ENCODE measurements at places on chromosomes 7 and 10.

GRCh38 chr7:159104188-159104920, 40.3 kb downstream of the VIPR2 start:
- no peak for DNase-seq

- DNase-seq: peak; percentile 92
These were observed 38.3 kb downstream of the NT5C3A start for GRCh38 chr7:33024189-33024757.

- DNase-seq: no peak
These were observed 101.2 kb downstream of the GRB10 start for GRCh38 chr7:50681432-50682045.

- DNase-seq: peak; percentile 53
These were observed 335.6 kb upstream of the HGF start for GRCh38 chr7:82105463-82105862.

- DNase-seq: no peak
These were observed 900 bp downstream of the CDHR1 start for GRCh38 chr10:84195044-84195830.

GRCh38 chr10:126080879-126081411, 184.6 kb downstream of the FANK1 start:
- peak; percentile 60 for DNase-seq

GRCh38 chr7:156811706-156812105, 81.3 kb downstream of the LMBR1 start:
- no peak for DNase-seq

DNA sequence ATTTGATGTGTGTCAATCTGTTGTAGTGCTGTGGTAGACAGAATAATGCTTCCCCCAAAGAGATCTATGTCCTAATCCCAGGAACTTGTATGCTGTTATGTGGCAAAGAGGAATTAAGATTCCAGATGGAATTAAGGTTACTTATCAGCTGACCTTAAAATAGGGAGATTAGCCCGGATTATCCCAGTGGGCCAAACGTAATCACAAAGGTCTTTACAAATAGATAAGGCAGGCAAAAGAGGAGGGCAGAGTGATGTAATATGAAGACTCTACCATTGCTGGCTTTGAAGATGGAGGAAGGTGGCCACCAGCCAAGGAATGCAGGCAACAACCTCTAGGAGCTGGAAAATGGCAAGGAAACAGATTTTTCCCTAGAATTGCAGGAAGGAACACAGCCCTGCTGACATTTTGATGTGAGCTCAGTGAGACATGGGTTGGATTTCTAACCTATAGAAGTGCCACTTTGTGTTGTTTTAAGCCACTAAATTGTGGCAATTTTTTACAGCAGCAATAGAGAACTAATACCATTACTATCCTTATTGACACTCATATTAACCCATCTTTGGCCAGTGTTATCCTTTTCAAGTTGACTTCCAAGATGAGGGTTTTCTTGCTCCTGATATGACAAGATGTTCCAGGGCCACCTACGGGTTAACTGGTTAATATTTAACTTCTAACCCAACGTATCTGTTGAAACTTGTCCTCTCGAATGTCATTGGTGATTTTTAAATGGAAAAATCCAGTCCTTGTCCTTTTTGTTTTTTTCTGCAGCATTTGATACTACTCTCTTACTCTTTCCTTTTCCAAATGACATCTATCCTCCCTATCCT, 29.3 kb downstream of the CYCS start:
- no peak for DNase-seq

- DNase-seq: peak; percentile 91
These were observed 13.0 kb upstream of the AKR1E2 start for GRCh38 chr10:4813023-4813422.

- no peak for DNase-seq
These were observed 2.5 kb downstream of the RASSF4 start for GRCh38 chr10:44961931-44962750.

DNA sequence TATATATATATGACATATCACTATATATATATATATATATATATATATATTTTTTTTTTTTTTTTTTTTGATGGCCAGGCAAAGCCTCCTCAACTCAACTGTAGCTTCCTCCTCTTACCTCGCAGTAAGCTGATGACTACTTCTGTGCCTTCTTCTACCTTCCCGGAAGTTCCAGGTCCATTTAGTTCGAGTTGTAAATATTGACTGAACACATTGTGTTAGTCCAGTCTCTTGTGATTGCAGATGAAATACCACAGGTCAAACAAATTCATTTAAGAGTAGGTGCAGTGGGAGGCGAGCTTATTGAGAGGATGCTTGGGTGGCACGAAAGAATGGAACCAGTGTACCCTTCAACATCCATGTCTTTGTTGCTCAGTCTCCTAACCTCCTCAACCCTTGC, 144.6 kb downstream of the ST7 start:
- DNase-seq: no peak

- no peak for DNase-seq
These were observed 58.0 kb downstream of the CREB5 start for GRCh38 chr7:28470344-28470743.

DNA sequence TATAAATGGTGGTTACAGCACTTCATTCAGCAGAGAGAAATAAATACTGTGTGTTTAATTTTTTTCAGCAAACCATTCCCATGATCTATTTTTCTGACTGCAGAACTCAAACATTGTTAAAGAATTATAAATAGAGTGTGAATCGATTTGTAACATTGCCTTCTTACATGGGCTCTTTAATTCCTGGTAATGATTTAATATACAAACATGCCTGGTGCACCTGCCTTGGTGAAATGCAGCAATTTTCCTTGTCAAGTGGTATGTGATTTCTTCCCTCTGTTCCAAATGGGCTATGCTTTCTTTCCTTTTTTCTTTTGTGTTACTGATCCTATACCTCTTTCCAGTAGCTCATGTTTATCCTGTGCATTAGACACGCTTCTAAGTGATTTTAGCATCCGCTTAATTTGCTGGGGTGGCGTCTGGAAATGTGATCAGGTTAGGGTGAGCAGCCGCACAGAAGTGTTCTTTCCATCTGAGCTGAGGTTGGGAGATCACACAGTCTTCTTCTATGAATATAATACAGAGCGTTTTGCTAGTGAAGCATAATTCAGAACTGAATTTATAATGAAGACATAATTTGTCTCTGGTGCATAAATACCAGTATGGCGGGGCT, 94.3 kb upstream of the ITGB1 start:
- no peak for DNase-seq

DNA sequence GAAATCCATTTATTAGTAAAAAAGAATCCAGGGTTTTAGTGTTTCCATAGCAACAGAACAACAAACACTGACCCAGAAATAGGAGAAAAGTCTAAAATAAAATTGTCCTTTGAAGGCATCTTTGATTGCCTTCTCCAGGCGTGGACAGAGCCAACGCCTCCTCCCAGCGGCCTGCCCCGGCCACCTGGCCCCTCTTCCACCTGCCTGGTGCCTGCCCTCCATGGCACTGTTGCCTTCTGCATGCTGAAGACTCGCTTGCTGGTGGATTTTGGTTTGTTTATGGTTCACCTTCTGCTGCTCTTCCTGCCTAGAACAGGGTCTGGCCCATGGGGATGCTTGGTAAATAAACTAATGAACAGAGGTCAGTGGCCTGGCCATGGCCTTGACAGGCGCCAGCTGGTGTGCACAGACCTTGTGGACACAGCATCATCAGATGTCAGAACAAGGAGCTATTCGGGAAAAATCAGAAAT, 107.4 kb downstream of the DYNC2I1 start:
- peak; percentile 14 for DNase-seq

- DNase-seq: no peak
These were observed 95.1 kb upstream of the SAMD8 start for GRCh38 chr10:75016325-75016724.

- DNase-seq: no peak
These were observed 211.1 kb downstream of the GALNT17 start for GRCh38 chr7:71343039-71343438.

DNA sequence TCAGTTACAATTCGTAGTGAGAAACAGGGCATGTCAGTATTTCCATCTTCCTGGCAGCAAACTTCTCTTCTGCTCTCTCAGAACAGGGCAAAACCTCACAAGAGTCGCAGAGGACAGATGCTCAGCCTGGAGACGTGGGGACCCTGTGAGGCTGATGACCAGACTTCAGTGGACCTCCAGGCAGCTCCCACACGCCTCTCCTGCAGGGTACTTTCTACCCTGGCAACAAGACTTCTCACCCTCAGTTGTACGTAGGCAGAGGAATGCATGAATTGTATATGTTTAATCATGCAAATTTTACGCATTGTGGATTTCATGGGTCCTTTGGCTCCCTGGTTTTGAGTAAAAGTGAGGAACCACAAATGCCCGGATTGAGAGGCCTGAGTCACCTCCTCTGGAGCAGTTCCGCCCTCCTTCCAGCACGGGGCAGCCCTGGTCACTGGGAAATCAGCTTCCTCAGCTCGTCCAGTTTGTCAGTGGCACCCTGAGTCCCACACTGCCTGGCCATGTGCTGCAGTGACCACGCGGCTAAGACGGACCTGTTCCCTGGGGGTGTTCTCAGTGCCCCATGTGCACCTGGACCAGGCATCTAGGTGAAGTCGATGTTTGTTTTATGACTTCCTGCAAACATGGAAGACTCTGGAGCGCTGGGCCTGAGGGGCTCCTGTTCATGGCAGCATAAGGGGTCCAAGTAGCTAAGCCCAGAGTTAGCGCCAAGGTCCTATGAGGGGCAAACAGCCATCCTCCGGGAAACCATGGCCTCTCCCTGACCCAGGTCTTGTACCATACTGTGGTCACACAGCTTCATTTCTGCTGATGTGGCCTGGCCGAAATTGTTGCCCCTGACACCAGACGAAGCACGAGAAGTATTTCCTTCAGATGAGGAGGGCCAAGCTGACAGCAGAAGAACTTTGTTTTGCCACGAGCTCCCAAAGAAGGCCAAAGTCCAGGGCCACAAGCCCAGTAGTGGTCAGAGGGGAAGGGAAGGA, 165.1 kb downstream of the TNS3 start:
- DNase-seq: no peak

GRCh38 chr7:157682946-157683746, 346.3 kb downstream of the DNAJB6 start:
- DNase-seq: no peak

DNA sequence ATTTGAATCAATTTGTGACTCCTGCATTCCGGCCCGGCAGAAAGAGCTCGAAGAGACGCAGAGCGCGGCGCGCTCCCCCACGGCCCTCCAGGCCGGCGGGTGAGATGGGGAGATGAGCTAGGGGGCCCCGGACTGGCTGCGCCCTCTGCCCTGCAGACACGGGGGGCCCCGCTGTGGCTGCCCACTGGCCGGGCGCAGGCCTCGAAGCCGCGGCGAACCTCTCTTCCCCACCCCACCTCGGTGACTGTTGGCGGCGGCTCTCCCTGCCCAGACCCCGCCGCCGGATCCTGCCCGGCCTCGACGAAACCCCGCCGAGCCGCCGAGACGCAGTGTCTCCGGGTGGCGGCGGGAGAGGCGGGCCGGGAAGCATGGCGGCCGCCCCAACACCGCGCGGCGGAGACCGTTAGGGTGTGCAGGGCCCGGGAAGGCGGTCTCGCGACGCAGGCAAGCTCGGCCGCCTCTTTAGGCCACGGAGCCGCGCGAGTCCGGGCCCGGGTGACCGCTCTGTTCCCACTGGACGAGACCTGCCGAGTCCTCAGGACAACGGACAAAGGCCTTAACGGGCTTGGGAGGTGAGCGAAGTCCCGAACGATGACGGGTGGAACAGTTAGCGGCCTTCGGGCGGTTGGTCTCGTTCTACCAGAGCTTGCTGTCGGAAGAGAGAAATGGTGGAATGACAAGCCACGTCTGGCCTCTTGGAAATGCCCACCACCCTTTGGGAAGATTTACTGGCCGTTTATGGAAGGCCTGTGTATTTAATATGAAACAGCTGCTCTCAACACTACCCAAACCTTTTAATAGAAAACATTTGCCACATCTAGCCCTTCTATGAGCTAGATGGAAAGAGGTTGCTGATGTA, 24.3 kb downstream of the NUP42 start:
- DNase-seq: no peak

DNA sequence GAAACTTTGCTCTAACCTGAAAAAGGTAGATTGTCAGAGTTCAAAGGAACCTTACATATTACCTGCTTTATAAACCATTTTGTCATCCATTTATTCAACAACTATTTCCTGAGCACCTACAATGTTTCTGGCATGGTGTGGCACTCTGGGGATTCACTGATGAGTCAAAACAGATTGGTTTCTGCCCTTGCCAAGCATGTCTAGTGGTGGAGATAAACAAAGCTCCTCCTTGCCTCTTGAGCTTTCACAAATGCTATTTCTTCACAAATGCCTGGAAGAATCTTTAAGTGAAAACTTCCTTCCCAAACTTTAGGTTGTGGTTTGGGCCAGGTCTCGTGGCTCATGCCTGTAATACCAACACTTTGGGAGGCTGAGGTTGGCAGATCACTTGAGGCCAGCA, 85.1 kb upstream of the RELN start:
- DNase-seq: no peak

DNA sequence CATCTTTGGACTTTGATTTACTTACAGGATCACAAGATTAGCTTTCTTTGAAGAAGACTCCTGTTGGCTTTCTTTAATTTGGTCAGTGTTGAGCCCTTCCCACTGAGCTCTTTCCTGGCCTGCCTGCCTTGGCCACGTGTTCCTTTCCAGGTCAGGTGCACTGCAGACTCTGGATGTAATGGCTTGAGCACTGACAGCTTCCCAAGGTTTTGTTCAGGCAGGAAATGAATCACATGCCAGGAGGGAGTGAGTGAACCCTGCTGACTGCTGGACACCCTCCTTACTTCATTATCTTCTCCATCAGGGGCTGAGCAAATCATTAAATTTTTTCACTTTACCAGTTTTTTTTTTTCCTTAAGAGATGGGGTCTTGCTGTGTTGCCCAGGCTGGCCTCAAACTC, 29.8 kb downstream of the SNX10 start:
- no peak for DNase-seq

- DNase-seq: no peak
These were observed 102.6 kb upstream of the LYZL1 start for GRCh38 chr10:29186221-29186620.

DNA sequence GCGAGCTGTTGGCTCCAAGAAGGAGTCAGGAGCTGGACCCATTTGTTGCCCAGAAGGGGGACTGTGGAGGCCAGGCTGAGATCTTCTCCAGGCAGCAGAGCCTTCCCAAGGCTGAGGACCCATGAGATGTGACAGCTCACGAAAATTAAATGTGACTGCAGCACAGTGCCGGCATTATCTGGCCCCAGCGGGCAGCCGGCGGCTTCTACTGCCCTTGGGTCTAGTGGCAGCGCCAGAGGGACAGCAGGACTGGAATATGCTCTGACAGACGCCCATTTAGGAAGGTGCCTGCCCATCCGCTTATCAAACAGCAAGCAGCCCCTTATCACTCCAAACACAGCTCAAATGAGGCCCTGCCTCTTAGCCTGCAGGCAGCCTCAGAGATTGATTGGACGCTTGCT, 122.9 kb upstream of the LYZL2 start:
- DNase-seq: no peak

- DNase-seq: no peak
These were observed 29.3 kb upstream of the NUB1 start for GRCh38 chr7:151312356-151312755.

- no peak for DNase-seq
These were observed 958.8 kb upstream of the ZNF722 start for GRCh38 chr7:63039882-63040281.

DNA sequence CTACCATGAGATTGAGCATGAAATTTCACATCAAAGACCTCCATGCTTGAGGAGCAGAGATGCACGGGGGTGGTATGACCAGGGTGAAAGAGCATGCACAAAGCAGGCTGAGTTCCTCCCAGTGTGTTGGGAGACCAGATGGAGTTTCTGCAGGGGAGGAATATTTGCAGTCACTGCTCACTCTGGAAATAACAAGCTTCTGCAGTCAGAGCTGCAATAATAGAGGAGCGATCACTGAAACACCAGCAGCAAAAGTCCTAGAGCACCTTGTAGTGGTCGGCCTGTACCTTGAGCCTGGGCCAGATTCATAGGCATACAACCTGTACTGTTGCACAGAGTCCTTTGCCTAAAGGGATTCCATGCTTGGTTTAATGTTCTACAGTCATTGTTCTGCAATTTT, 184.5 kb upstream of the SP8 start:
- DNase-seq: no peak

Measured in fibroblast of villous mesenchyme (primary cell).